Trophoblast cell (in vitro differentiated cells and primary cell): ENCODE measurements at places on chromosomes 1 and 21.

- no peak for DNase-seq
Measured at GRCh38 chr1:206609229-206609991, 2.9 kb downstream of the EIF2D start.

GRCh38 chr1:118905196-118905595 lies 82.9 kb downstream of the TBX15 start:
- no peak for DNase-seq

- DNase-seq, result no peak
Measured at GRCh38 chr1:214603819-214604252, 841 bp downstream of the CENPF start.

DNA sequence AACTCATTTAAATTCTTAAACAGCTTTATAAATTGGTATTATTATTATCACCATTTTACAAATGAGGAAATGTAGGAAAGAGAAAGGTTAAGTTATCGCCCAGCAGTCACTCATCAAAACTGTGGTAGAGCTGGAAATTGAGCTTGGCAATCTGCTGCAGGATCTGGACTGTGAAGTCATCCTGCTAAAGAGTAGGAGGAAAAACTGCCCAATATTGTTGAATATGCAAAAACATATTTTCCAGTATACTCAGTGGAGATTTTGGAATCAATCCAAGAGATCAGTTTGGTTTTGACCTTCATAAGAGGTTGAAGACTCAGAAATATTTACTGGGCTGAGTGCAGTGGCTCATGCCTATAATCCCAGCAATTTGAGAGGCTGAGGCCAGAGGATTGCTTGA lies 16.9 kb upstream of the RC3H1 start:
- DNase-seq, result no peak
